ENCODE measurements at places on chromosomes 13 and 19.

- no peak for DNase-seq
These were observed 22.9 kb upstream of the ZFP82 start for GRCh38 chr19:36441339-36441738.

DNA sequence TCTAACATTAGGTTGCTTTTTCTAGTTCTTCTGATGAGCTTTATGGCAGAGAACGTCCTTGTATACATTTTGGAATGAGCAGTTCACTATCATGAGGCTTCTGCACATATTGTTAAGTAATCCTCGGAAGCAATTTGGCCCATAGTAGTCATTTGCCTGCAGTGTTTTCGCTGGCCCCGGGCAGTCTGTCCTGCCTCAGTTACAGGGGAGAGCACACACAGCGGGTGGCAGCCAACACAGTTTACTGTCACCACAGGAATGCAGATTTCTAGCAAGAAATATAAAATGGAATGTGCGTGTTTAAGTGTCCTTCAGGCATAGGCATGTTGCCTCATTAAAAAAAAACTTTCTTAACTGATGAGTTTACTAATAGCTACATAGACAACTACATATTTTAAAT lies 71.5 kb upstream of the GJB6 start:
- DNase-seq, result no peak

GRCh38 chr19:37654629-37655300 lies 500 bp downstream of the ZFP30 start:
- peak; percentile 73 for DNase-seq

GRCh38 chr13:20699715-20700114 lies 3.8 kb upstream of the IL17D start:
- DNase-seq, result no peak

DNA sequence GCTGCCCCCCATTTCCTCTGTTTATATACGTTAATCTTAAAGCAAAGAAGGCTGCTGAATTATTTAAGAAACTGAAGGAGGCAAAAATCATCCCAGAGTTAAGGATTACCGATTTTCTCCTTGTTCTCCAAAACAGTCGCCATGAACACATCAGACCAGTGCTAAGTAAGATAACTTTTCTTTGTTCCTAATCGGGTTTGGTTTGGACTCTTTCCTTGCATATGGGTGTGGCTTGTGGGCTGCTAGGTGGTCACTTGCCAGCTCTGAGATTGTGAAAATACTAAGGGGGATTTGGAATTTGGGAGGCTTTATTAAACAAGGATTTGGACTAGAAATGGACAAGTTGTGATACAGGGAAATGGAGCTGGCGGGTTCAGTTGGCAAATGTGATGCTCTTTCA lies 212.1 kb downstream of the OXGR1 start:
- DNase-seq, result no peak

DNA sequence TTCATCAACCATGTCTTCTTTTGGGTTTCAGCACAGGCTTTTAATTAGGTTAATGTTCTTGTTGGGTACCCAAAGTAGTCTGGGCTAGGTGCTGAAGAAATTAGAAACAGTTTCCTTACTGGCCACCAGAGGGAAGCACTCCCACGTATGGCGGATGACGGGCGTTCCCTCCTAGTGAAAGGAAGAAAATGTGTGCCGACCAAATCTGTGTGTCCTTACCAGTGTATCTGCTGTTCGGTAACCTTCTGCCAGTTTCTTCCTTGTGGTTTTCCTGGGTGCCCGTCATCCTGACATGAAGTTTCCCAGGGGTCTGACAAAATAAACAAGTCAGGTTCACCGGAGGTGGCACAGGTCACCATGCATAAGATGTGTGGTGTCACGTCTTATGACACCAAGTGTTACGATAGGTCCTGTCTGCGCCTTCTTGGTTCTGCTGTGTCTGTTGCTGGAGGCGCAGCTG lies 6.0 kb upstream of the WDR88 start:
- peak; percentile 73 for DNase-seq

DNA sequence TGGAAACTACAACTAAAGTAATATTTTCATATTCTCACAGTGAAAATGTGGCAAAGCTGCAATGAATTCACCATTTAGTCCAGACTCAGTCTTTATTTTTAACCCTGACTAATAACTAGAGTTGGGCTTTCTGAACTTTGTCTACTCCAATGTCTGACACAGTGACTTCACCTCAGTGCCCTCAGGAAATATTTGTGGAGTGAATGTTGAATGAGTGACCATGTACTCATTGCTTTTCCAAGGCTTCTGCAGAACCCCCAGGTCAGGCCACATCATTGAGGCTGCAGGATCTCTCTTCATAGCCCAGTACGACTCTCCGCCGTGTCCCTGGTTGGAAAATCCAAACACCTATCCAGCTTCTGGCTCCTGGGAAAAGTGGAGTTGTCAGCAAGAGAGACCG lies 1.8 kb downstream of the ZNF175 start:
- DNase-seq, result no peak

DNA sequence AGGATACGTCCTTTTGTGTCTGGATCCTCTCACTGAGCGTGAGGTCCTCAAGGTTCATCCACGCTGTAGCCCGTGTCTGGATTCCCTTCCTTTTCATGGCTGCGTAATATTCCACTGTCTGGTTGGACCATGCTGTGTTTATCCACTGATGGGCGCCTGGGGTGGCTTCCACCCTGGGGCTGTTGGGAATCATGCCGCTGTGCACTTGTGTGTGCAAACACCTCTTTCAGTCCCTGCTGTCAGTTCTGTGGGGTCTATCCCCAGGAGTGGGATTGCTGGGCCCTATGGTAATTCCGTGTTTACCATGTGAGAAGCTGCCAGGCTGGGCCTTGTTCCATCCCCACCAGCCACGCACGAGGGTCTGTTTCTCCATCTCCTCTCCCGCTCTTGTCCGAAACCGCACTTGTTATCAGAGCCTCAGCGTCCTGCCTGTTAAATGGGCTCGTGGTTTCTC lies 98.6 kb downstream of the GADD45B start:
- DNase-seq, result no peak

- no peak for DNase-seq
These were observed 2.1 kb upstream of the SIGLEC8 start for GRCh38 chr19:51460164-51460992.

- no peak for DNase-seq
These were observed 48.8 kb downstream of the SLC7A1 start for GRCh38 chr13:29546662-29547061.

- DNase-seq, result no peak
These were observed 16.0 kb downstream of the TDRD3 start for GRCh38 chr13:60412909-60413616.

- no peak for DNase-seq
These were observed 67.7 kb upstream of the ABCC4 start for GRCh38 chr13:95368998-95369397.

- DNase-seq, result no peak
These were observed 934.6 kb downstream of the SLITRK1 start for GRCh38 chr13:82947683-82948082.

GRCh38 chr13:46831588-46832194 lies 34.7 kb upstream of the ESD start:
- DNase-seq, result peak; percentile 64

DNA sequence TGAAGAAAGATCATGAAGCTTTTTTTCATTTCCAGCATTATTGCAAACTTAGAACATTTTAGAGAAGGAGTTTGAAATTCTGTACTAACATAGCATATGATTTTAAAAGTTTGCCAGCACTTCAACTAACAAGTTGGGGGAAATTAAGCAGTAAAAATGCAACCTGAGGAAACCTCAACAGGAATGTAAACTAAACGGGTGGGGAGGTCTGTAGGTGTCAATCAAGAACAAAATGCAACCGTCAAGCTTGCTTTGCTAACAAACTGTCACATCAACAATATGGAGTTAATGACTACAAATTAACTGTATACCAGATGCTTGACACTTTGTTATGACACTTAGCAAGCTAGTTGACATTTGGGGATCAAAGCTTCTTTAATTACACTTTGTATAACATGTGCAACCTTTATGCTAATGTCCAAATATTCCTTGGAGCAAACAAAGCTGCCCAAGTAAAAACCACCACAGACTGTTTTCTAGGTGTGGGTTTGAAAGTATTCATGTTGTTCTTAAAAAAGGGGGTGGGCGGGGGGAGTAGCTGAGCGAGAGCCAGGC lies 52.1 kb downstream of the DACH1 start:
- DNase-seq, result no peak

DNA sequence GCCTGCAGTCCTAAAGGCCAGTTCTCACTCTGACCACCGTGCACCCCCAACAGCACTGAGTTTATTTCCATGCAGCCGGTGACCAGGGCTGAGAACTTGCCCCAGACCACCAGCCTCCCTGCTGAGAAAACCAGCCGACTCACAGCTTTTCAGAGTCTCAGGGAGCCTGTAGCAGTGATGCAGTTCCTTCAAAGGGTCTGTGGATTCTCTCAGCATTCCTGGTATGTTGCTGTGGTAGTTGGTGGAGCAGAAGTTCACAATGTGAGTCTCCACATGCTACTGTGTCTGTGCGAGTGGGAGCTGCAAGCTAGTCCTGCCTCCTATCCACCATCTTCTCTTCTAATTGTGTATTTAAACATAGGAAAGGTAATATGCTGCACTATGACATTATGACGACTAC lies 254.9 kb upstream of the KLF12 start:
- no peak for DNase-seq

DNA sequence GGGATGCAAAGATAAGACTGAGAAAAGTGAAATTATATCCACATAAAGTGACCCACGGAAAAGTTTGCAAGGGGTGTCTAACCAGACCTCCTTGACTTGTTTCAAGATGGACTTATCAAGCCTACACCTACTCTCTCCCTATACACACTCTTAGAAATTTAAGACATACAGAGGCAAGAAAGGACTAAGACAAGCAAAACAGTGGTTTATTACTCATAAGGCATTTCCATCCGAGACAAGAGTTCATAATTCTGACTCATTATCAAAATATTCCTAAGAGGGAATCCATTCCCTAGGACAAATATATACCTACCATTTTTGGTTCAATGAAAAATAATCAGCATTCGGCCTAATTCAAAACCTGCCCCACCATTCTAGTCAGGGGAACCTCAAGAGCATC lies 232.6 kb upstream of the GPC6 start:
- DNase-seq, result no peak

DNA sequence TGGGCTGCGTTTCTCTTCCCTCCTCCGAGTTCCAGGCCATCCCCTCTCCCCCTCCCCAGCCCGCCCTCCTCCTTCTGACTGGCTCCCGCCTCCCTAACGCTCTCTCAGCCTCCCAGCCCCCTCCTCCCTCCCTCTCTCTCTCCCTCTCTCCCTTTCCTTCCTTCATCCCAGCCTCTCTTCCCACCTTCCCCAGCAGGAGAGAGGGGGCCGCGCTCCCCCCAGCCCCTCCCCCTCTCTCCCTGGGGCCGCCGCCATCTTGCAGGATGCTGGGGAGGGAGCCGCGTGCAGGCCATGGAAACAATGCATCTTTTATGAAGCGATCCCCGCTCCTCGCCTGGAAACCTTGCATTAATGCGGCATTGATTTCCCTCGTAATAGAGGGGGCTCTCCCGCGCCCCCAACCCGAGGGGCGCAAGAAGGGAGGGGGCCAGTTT lies 42.6 kb upstream of the ADGRL1 start:
- peak; percentile 33 for DNase-seq

DNA sequence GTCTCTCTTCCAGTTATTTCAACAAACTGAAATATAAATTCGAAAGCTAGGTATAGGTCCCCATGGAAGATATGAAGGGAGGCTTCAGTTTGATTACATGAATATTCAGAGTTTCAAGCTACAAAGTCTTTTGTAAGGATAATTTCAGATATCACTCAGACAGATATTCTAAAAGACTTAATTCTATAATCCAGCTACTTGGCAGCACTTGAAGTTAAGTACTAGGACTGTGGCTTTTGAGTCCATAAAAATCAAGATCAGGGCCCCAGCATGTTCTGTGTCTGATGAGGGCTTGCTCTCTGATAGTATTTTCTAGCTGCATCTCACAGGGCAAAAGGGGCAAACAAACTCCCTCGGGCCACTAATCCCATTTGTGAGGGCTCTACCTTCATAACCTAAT lies 160.6 kb upstream of the IRS2 start:
- no peak for DNase-seq

DNA sequence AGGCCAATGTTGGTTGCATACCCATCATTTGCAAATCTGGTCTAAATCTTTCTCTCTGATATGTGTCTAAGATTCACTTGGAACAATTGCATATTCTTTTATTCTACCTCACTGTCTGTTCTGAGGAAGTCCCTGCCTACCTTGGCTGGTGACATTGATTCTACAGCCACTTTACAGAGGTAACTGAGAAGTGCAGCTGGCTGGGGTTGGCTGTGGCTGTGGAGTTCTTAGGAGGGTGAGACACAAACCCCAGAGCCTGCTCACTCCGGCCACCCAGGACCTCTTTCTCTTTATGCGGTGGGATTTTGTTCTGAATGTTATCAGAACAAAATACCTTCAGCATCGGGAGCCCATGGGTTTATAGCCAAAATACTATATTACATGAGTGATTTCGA lies 54.5 kb upstream of the IRS2 start:
- no peak for DNase-seq

DNA sequence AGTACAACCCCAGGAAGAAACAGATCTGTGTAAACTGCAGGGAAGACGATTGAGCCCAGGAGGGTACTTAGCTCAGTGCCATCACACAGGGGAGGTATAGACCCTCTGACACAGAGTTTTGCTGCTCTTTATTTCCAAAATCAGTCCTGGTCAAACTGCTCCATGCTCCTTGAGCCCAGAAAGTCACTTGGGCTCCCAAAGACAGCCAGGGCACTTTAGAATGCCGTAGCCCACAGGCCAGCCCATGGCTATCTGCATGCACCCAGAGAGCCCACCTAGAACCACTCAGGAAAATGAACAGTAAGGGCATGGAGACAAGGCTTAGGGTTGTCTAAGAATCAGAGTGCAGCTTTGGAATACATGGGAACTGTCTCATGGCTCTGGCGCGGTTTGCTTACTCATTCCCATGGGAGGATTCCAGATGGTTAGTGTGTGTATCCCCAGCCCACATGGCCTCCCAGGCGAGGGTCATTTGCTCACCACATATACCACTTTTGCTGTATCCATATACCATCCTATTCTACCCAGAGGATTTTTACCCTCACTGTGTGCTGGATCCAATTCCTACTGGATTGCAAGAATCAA lies 14.7 kb upstream of the PDCD5 start:
- DNase-seq, result no peak

- no peak for DNase-seq
These were observed 15.8 kb upstream of the UBE2S start for GRCh38 chr19:55423225-55424005.

Measured in GM12865 (cell line).